Stimulated activated naive CD4-positive, alpha-beta T cell treated with Interleukin-2 at 50 U/mL for 16 hours (primary cell): ENCODE measurements at places on chromosomes 5 and 9.

- DNase-seq, result no peak
Measured at GRCh38 chr5:122941737-122942136, 94.8 kb downstream of the PPIC start.

DNA sequence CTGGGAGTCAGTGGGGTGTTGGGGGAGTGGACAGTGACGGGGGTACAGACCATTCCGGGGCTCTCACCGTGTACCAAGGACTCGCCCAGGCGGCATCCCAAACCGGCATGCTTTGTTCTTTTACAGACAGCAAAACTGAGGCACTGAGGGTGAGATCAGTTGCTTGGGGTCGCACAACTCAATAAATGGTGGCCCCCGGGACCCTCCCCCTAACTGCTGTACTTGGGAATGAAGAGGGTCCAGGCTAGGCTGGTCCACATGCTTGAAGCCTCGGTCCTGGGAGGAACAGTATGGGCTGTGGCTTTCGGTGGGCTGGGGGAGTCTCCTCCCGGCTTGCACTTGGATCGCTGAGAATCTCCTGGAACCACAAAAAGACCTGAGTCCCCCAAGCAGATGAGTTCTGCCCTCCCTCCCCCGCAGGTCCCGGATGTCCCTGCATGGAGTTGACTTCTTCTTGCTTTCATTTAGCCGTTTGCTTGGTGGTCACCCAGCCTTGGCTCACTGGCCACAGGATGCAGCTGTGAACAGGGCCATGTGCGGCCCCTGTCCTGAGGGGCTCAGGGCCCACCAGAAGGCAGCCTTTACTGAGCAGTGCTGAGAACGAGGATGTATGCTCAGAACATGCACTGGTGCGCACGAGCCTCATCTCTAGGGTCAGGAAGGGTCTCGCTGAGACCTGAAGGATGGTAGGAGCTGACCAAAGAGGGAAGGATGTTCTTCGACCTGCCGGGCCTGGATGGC lies 4.2 kb downstream of the LAMC3 start:
- no peak for DNase-seq

DNA sequence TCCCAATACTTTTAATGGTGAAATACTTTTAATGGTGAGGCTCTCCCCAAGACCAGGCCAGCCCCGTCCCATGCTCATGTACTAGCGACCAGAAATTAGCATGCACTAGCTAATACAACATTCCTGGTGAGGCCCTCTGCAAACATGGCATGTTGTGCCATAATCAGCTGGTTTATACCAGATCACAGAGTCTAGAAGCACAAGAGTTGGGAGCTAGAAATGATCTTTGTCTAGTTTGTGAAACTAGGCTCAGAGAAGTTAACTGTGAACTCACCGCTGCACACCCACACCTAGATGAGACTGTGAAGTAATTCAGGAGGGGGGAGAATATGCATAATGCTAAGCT lies 37.4 kb downstream of the MTMR12 start:
- DNase-seq, result no peak

DNA sequence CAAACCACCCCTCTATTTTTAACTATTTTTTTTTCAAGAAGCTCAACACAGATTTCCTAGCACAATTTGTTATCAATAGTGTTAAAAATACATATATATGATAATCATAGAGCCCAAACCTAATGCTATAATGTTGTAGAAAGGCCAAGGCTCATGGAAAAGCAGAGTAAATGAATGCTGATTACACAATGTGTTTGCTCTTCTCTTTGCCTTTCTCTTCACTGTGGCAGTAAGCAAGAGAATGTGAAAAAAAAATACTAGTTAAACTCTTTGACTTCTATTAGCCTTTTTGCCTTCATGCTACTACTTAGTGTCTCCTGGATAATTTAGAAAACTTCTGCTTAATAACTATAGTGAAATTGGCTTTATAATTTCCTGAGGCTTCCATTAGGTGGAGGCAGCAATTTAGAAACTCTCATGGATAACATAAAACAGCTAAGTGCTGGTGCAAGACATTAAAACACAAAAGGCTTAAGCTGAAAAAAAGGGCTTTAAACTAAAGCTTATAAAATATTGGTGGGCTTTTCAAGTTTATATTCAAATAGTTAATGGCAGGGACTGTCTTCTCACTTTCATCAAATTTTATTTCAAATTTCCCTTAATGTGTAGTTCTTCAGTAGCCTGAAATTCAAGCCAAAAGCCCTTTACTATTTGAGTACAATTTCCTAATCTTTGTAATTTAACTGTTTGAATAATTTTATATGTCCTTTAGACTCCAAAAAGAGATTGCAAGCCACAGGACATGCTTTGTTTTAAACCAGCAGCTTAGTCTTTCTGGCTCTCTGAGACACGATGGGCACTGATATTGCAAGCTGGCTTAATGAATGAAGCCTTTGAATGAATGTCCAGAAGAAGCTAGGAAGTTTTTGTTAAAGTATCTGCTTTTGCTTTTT lies 2031.8 kb upstream of the CDH6 start:
- DNase-seq, result no peak

GRCh38 chr5:22683050-22683449 lies 170.1 kb downstream of the CDH12 start:
- DNase-seq, result no peak

GRCh38 chr9:16039218-16039987 lies 486.6 kb downstream of the CCDC171 start:
- no peak for DNase-seq

DNA sequence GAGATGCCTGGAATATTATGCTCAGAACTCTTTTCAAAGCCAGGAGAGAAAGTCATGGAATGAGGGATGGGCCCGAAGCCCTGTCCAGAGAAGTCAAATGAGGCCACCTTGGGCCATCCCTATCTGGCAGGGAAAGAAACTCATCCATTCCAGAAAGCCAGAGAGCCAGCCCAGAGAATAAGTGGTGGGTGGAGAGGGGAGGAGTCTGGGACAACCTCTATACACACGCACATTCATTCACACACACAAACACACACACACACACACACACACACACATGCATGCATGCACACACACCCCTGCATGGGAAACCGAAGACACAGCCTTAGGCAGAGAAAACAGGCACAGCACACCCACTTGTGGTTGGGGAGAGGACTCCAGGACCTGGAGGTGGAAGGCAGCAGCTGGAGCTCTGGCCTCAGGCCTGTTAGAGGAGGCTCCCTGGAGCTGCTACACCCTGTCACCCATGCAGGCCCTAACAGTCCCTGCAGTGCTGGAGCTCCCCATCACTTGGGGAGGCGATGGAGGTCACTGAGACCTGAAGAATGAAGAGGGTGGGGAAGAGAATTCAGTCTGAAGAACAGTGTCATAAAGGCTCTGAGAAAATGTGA lies 38.0 kb downstream of the TGFBI start:
- no peak for DNase-seq

- peak; percentile 42 for DNase-seq
Measured at GRCh38 chr9:114504341-114505186, 709 bp downstream of the WHRN start.

- no peak for DNase-seq
Measured at GRCh38 chr5:56561455-56561854, 253.9 kb upstream of the MAP3K1 start.

GRCh38 chr9:110030632-110031031 lies 177.3 kb downstream of the C9orf152 start:
- DNase-seq, result no peak

GRCh38 chr5:140110646-140110957 lies 3.3 kb upstream of the PURA start:
- DNase-seq, result no peak

- no peak for DNase-seq
Measured at GRCh38 chr9:93826905-93827544, 128.1 kb downstream of the BARX1 start.

GRCh38 chr5:113085880-113086409 lies 109.3 kb downstream of the DCP2 start:
- DNase-seq, result no peak

DNA sequence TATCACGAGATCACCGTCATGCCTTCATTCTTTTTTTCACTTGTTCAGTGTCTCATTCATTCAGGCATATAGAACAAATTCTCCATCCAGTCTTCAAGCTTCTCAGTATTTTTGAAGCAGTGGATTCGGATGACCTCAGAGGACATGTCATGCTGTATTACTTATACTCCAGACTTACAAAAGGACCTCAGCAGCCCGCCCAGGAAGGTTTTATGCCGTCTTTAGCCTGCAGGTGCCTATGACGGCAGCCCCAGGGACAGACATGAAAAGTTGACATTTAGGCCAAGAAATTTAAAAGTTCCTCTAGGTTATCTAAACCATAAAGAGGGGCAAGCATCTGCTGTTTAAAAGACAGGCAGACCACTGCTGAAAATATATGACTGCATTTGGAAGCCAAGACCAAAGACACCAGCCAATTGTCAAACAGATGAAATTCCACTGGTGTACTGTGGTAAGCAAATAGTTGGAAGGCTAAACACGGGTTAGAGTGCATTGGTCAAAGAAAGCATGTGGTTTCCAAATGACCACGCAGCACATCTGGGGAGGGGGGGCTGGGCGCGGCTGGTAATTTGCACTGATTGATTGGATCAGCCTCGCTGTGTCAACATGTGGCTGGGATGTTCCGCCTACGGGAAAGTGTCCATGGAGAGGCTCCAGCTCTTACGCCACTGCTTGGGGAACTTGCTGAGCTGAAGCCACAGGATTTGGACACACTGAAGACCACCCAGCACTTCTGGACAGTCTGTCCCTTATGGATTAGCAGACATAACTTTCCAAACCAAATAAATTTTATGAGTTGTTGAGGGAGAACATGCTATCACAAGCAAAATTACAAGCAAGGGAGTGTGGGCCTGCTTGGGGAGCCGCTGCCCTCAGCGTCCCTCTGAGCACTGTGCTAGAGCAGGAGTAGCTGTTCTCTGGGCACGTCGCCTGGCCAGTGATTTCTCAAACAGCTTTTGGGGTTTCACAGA lies 173.6 kb downstream of the FANCC start:
- DNase-seq, result no peak

- no peak for DNase-seq
Measured at GRCh38 chr9:114342755-114343440, 13.2 kb downstream of the ORM2 start.

DNA sequence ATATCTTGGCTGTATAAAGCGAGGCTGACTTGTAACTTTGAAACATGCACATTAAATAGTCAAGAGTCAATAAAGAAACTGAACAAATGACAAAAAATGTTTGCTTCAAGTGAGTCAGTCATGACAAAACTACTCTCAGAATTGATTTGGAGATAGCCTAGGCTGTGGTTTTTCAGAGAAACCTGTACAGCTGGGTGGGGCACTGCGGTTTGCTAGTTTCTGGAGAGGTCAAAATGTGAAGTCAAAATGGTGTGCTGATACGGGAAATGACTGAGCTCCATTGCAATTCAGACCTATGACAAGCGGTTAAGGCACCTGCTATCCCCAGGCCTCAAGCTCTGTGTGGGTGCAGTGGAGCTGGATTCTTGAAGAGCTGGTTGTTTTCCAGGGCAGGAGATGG lies 10.3 kb upstream of the CD180 start:
- peak; percentile 88 for DNase-seq

DNA sequence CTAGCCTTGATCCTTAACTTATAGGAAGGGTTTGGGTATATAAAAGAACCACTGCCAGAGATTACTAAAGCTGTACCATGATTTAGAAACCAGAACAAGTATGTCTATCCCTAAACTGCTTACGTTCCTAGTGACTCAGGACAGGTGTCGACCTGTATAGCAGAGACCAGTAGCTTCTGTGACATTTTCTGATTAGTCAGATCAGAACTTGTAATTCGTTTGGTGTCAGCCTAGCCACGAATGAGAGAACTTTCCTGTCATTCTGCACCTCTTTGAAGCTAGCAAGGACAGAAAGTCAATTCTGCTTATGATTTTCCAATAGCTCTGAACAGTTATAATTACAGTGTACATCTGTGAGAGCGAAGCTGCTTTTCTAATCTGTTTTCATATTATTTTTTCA lies 39.5 kb downstream of the PRKACG start:
- no peak for DNase-seq

GRCh38 chr5:115262321-115263077 lies at the start of gene PGGT1B:
PGGT1B (minus strand) TSS chr5:115262877; CDS start chr5:115262851, 26 bp downstream.
- peak; percentile 62 for DNase-seq

DNA sequence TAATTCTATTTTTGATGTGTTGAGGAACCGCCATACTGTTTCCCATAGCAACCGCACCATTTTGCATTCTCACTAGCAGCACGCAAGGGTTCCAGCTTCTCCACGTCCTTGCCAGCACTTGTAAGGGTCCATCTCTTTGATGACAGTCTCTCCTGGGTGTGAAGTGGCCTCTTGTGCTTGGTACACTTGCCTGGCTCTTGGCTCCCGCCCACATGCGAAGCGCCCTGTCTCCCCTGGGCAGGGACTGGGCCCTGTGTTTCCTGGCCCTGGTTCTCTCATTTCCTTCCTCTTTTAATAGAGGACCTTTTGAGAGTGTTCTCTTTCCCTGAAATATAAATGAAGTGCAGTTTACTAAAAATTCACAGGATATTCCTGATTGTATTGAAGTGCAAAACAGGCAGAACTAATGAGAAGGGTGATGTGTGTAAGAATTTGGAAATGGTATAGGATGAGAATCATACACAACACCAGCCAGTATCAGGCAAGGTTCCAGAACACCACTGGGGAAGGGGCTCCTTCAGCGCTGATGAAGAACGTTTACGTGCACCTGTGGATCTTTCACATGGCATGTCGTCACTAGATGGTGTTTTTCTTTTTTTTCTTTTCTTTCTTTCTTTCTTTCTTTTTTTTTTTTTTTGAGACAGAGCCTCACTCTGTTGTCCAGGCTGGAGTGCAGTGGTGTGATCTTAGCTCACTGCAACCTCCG lies 73.0 kb downstream of the EHMT1 start:
- no peak for DNase-seq

- no peak for DNase-seq
Measured at GRCh38 chr5:78543292-78543691, 105.3 kb downstream of the LHFPL2 start.

DNA sequence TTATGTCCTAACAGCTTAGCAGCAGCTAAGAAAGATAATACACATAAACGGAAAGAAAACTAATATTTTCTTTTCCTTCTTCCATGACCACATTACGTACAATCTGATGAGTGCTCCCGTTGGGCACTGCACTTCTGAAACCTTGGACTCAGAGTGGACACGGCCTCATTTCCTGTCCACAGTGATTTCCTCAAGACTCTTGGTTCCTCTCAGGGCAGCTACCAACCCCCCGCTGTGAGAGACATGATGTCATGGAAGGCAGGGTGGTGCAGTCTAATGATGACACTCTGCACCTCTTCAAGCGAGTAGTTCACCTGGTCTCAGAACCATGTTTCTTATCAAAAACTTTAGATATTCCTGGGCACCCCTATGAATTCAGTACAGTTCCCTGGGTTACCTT lies 68.7 kb upstream of the CTSL start:
- no peak for DNase-seq

DNA sequence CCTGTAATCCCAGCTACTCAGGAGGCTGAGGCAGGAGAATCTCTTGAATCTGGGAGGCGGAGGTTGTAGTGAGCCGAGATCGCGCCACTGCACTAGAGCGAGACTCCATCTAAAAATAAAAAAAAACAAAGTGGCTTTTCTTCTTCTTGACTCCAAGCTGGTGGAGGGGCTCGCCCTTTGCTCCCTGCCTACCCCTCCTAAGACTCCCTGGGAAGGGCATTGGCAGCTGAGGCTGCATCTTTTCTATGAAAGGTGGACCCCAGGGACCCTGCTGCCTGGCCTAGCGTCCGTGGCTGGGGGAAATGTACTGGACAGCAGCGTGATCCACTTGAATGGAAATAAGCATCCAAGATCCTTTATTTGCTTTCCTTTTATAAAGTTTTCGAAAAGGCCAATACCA lies 24.0 kb downstream of the ROPN1L start:
- no peak for DNase-seq
